ENCODE measurements at places on chromosomes 1 and 21. TPM values are rescaled to one million over a fixed set of nuclear protein-coding genes. Genes with fewer than 3 reads are reported as not detected.

The SERPINC1 gene
- not detected for total RNA-seq

The PRRX1 gene
- 4.1 TPM for total RNA-seq

The SYDE2 gene
- total RNA-seq, result 6.0 TPM

The INAVA gene
- 50.4 TPM for total RNA-seq

The ATP1A4 gene
- total RNA-seq, result 0.35 TPM

Data from neural crest cell (in vitro differentiated cells).